ENCODE measurements at places on chromosomes 12 and 14. TPM values are rescaled to one million over a fixed set of nuclear protein-coding genes. Genes with fewer than 3 reads are reported as not detected.

DNA sequence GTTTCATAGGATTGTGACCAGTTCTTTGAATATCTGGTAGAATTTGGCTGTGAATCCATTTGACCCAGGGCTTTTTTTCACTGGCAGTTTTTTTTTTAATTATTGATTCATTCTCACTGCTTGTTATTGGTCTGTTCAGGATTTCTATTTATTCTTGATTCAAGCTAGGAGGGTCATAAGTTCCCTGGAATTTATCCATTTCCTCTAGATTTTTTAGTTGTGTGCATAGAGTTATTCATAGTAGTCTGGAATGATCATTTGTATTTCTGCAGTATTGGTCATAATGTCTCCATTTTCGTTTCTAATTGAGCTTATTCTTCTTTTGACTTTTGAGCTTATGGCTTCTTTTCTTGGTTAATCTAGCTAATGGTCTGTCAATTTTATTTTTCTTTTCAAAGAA, 291.6 kb downstream of the AKAP6 start:
- DNase-seq: no peak

- DNase-seq: no peak
Measured at GRCh38 chr14:54669721-54670561, 103.0 kb downstream of the SAMD4A start.

DNA sequence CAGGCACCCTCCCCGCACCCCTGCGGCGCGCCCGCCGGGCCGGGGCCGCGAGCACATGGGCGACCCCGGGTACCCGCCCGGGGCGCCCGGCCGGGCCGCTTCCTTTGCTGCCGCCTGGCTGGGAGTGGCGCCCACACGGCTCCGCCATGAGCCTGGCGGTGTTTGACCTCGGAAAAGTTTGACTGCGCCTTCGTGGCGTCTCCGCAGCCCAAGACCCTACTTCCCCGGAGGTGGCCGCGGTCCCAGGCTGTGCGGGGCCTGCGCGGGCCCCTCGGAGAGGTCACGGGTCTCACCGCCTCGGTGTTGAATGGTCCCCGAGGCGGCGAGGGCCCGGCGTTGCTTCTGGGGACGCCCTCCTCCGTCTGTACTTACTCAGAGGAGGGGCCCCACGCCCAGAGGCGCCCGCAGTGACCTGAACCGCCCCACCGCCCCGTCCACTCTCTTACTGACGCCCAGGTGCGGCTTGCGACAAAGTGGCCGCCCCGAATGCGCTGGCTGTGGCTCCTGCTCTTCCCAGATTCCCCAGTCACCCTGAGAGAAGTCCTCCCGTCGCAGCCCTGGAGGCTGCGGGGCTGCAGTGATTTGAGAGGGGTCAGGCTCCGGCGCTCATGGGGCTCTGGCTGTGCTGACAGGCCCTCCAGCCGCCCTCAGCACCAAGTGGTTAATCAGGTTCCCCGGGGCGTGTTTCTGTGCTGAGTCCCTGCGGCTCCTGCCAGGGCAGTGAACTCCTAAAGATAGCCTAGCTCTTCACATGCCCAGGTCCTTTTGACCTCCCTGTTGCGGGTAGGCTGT, 5.8 kb downstream of the KMT5A start:
- DNase-seq: peak; percentile 50

DNA sequence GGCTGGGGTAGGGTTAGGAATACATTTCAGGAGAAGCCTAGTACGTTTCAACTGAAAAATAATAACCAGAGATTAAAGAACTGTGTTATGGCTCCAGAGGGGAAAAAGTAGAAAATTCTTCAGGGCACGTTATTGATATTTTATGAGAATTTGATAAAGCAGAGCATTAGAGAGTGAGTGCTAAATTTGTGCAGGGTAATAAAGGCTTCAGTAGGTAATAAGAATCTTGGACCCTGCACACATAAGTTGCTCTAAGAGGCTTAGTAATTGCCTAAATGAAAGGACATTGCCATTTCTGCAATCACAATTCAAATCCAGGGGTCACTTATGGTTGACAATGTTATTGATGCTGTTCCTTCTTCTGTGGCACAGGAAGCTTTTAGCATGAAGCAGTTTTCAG, 439.4 kb upstream of the DCN start:
- no peak for DNase-seq

HCFC2 gene
- 29.0 TPM for total RNA-seq

- DNase-seq: no peak
Measured at GRCh38 chr12:5510251-5510805, 78.4 kb downstream of the NTF3 start.

DNA sequence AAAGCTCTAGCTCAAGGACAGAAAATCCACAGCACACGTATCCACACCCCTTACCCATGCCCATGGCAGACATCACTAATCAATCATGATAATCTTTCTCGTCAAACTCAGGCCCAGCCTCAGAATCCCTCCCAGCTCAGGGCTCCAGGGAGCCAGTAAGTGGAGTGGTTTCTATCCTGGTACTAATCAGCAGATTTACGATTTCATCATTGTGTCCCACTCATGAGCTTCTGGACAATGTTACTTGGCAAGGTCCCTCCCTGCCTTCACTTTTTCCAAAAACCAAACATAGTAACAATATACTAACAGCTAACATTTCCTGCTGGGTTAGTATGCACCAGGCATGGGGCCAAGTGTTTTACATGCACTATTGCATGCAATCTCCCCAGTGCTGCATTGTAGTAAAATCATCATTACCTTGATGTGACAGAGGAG, 45.8 kb upstream of the NCOR2 start:
- DNase-seq: no peak

- no peak for DNase-seq
Measured at GRCh38 chr14:103544388-103545218, 15.6 kb downstream of the TRMT61A start.

- DNase-seq: no peak
Measured at GRCh38 chr14:65860956-65861611, 448.6 kb downstream of the FUT8 start.

DNA sequence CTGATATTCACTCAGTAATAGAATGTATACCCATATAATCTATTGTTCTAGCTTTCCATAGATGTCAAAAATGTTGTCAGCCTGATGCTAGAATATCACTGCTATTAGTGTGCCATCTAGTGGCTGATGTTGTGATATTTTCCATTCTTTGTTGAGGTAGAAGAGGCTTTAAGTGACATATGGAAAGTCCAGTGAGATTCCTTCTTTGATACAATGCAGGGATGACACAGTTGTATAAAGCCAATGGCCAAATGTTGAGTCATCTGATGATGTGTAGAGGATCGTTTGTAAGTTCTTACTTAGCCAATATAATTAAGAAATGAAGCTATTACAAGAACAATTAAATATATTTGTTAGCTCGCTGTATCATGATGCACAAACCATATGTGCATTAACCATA, 58.1 kb upstream of the PCED1B start:
- DNase-seq: peak; percentile 80

POTEG gene
- not detected for total RNA-seq

GRCh38 chr14:104399432-104400155, 180.0 kb upstream of the C14orf180 start:
- DNase-seq: no peak

GRCh38 chr12:84397263-84397662, 515.3 kb downstream of the SLC6A15 start:
- DNase-seq: peak; percentile 0

SGPP1 gene
- 17.4 TPM for total RNA-seq

DNA sequence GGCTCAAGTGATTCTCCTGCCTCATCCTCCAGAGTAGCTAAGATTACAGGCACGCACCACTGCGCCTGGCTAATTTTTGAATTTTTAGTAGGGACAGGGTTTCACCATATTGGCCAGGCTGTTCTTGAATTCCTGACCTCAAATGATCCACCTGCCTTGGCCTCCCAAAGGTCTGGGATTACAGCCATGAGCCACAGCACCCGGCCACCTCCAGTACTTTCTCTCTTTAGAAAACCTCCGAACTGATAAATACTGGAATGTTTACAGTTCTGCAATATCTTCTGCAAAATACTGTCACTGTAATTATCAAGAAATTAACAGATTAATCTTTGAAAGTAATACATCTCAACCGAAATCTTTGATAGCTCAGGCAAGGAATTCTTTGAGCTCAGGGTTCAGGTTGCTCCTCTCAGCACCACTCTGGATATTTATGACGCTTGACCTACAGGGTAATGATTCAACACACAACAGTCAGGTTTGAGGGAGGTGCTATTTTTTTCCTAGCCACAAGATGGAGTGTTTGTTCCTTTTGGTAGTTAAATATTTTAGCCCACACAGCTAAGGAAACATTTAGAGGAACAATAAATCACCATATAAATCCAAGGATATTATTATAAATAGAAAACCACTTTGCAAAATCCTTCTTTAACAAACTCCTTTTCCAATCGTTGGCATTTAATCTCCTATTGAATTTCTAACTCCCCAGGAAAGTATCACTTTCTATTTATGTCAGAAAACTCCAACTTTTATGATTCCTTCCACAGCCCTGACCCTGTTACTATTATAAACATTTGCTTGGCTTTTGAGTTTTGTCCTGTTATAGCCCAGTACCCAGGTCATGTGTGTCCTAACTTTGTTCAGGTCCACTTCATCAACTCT, 48.6 kb upstream of the GTF2A1 start:
- DNase-seq: peak; percentile 82

GPR132 gene
- total RNA-seq: not detected

REP15 gene
- 2.8 TPM for total RNA-seq

CACNA2D4 gene
- total RNA-seq: 0.73 TPM

YBX3 gene
- 202 TPM for total RNA-seq

KRT75 gene
- total RNA-seq: not detected

TEDC1 gene
- total RNA-seq: 9.3 TPM

DNA sequence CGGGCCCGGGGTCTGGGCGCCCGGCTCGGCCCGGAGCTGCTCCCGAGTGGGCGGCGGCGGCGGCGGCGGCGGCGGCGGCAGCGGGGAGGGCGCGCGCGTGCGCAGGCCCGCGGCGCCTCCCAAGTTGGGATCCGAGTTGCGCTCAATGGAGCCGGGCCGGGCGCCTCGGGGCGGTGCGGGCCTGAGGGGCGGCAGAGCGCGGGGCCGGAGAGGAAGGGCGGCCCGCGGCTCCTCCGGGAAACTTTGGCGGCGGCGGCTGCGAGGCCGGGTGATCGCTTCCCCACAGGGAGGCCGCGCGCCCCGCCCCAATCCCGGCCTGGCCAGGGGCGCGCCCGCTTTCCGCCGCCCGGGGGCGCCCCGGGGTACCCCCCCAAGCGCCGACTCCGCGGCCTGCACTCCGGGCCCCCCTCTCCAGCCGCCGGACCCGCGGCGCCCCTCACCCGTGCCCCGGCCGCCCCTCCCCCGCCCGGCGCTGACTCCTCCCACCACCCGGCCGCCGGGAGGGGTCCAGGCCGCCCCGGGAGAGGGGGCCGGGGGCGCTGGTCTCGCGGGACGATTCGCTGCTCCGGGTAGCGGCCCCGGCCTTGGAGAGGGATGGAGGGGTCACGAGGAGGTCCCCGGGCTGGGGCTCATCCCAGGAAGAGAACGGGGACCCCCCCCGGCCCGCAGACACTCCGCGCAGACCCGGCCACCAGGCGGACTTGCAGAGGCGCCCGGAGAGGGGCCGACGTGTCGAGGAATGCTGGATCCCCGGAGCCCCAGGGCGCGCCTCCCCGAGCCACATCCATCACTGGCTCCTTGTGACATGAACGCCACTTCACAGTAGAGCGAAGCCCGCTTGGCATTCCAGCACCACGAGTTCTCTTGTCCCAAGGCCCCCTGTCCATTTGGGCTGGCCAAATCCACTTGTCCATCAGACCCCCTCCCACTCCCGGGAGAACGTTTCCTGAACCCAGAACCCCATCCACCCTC, at the start of gene RILPL1:
TSS of gene RILPL1 (minus strand) at position 48 of the 972 bp plus-strand sequence. CDS start 237 bp downstream, outside the sequence.
- peak; percentile 69 for DNase-seq

CNTN1 gene
- total RNA-seq: not detected

NDUFB1 gene
- total RNA-seq: 511 TPM

ATF7IP gene
- total RNA-seq: 45.9 TPM

GRCh38 chr12:116958402-116959197, 47.9 kb downstream of the FBXW8 start:
- DNase-seq: peak; percentile 25

GRCh38 chr12:116320791-116321217, 43.3 kb upstream of the MED13L start:
- DNase-seq: peak; percentile 75

DNA sequence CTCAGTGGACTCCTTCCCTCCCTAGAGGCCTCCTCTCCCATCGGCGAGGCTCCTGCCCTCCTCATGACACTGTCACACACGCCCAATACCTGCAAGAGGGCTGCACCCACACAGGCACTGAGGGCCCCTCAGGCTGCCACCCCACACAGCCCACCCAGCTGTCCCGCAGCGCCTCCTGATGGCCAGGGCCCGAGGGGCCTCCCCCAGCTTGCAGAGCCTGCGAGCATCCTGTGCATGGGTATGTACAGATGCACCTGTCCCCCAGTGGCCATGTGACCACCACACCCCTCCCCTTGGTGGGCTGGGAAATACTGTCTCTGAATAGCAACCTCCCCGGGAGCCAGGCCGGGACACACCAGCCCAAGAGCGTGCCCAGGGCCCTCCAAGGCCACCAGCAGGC, 19.0 kb upstream of the NUDT14 start:
- peak; percentile 40 for DNase-seq

DNA sequence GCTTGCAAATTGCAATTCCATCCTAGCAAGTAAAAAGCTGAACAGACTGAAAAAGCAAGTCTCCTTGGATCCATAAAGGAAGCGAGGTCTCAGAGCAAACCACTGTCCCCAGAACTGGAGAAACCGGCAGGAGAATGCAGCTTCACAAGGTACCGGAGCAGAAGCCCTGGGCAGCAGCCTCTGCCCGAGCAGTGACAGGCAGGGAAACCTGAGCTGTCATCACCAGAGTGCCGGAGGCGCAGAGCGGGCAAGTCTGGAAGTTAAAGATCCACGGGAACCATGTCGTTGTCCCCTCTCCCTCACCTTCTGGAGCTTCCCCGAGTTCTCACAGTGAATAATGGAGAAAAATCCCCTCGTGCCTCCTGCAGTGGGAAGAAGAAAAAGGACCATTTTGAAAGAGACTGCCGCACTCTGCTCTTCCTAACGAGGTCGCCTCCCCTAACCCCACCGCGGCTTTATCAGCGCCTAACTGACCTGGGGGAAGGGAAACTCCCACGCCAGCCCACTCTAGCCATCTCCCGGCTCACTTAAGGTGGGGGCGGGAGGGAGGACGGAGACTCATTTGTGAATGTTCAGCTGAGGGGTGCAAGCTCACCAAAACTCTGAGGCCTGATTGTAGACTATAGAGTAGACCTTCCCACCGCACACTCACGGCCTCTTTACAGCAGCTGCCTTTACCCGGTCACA, 27.8 kb downstream of the FBXL14 start:
- no peak for DNase-seq

DNA sequence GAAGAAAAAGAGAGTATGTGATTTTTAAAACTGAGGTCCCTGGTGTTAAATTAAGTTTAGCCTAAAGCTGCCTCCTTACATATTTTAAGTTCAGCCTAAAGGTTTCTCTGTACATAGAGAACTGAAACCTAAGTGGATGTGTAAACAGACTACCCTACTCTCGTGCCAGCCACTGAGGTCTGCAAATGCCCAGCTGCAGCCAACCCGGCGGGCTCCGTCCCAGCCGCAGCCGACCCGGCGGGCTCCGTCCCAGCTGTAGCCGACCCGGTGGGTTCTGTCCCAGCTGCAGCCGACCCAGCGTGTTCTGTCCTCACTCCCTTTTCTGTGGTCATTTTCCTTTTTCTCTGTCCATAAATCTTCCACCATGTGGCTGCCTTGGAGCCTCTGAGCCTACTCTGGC, 97.2 kb upstream of the SFSWAP start:
- DNase-seq: no peak

Measured in myocyte (in vitro differentiated cells).